ENCODE measurements at places on chromosomes 6 and 20. TPM values are rescaled to one million over a fixed set of nuclear protein-coding genes. Genes with fewer than 3 reads are reported as not detected.

Gene MTRF1L
- 21.0 TPM for total RNA-seq

GRCh38 chr6:89205819-89206218, 11.3 kb downstream of the GABRR1 start:
- DNase-seq = no peak

DNA sequence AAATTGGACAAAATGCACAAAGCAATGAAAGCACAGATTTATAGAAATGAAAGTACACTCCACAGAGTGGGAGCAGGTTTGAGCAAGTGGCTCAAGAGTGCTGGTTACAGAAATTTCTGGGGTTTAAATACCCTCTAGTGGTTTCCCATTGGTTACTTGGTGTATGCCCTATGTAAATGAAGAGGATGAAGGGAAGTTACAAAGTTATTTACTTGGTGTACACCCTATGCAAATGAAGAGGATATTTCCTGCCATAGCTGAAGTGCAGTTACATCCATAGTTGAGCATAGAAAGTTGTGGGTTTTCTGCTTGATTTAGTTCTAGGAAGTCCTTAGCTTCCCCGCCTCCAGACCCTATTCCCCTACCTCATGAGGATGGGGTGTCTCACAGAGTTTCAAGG, 22.7 kb downstream of the BCAS1 start:
- DNase-seq = no peak

Gene GGTLC1
- not detected for total RNA-seq

DNA sequence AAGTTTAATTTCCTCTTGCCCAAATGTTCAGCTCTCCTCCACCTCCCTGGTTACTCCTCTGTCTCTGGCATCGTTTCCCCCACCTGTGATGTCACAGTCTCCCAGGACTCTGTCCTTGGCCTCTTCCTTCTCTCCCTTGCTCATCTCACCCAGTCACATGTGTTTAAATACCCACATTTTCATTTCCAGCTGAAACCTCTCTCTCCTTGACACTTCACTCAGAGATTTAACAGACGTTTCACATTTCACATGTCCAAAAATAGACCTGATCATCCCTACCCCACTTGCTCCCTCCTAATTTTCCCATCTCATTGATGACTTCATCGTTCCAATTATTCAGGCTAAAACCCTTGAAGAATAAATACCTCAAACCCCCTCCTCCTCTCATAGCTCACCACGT, 604.1 kb upstream of the JAG1 start:
- DNase-seq = no peak

Gene SPTLC3
- total RNA-seq = 9.7 TPM

DNA sequence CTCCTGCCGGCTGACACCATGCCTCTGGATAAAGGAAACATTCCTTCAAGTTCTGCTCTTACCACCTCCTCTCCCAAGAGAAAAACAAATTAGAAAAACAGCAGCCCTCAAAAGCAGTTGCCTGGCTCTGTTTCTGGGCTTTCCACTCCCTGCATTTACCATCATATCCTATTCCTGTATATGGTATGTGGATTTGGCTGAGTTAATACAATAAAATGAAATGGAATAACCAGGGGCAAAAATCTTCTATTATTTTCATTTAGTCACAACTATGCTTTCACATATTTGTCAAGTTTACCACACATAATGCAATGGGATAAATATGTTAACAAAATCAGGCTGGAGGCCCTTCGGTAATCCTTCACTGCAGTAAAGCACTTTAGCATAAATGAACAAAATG, 34.3 kb downstream of the COL12A1 start:
- DNase-seq = no peak

Measured in omental fat pad (tissue), 4 donors.